Progenitor cell of endocrine pancreas (in vitro differentiated cells): ENCODE measurements at places on chromosomes 7 and 10.

DNA sequence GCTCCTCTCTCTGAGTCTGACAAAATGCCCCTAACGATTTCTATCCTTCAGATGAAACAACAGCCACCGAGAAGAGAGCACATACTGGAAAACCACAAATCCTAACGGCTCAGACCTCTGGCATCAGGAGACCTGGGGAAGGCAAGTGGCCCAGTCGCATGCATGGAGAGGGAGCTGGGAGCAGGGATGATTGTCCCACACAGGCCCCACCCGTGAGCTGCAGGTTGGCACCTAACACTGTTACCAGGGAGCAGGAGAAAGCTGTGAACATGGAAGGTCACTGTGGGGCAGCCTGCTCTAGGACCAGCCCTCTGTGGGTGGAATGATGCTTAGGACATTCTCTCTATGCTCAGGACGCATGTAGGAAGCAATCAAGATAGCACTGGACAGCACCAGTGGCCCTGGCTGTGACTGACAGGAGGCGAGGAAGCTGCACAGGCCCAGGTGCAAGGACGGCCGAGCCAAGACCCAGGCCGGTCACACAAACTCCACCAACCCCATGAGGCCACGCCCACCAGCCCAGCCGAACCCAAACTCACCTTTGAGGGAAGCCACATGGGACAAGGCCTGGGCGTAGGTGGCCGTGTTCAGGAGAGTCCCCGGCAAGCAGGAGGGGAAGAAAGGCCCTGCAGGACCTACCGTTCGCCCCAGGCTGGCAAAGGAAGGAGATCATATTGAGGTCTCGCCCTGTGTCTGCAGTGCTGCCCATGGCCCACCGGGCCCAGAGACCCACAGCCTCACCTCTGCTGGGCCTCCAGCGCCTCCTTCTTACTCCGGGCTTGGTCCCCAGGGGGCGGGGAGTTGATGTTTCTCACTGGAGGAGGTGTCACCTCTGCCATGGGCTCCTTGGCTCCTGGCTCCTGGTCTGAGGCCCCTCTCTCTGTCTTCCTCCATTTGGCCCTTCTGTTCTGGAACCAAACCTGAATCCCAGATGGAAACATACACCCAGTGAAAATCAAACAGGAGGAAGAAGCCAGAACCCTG, 9.7 kb downstream of the DRGX start:
- H3K4me3 ChIP-seq = no peak overlapping the region
- H3K27me3 ChIP-seq = peaks cover 51% of the 10 kb centered on the region
- H3K4me1 ChIP-seq = no peaks in the 10 kb centered on the region
- H3K27ac ChIP-seq = no peak overlapping the region

GRCh38 chr10:18140149-18140956, at the start of gene CACNB2:
Gene CACNB2 (plus strand): TSS chr10:18140424.
- H3K36me3 ChIP-seq = no peaks in the 10 kb centered on the region
- peak within 1 kb of the TSS; percentile 61 for H3K27ac ChIP-seq
- H3K4me3 ChIP-seq = peak within 1 kb of the TSS; percentile 81
- peak; percentile 59 for DNase-seq

- no peak overlapping the region for H3K27ac ChIP-seq
- H3K36me3 ChIP-seq = peaks cover 11% of the 10 kb centered on the region
- no peak for DNase-seq
Measured at GRCh38 chr10:50358411-50358810, 107.1 kb upstream of the ASAH2 start.

GRCh38 chr7:46393142-46393541, 472.1 kb upstream of the IGFBP3 start:
- H3K4me3 ChIP-seq = no peak overlapping the region
- no peaks in the 10 kb centered on the region for H3K27me3 ChIP-seq
- peaks cover 5% of the 10 kb centered on the region for H3K4me1 ChIP-seq
- no peak for DNase-seq

GRCh38 chr7:20383351-20383750, 52.7 kb downstream of the ITGB8 start:
- peaks cover 47% of the 10 kb centered on the region for H3K36me3 ChIP-seq
- no peak overlapping the region for H3K4me3 ChIP-seq
- DNase-seq = no peak
- H3K27ac ChIP-seq = no peak overlapping the region
- H3K27me3 ChIP-seq = no peaks in the 10 kb centered on the region

GRCh38 chr7:17015598-17016031, 133.8 kb upstream of the AGR3 start:
- no peak overlapping the region for H3K27ac ChIP-seq
- no peak for DNase-seq
- no peaks in the 10 kb centered on the region for H3K27me3 ChIP-seq
- H3K4me3 ChIP-seq = no peak overlapping the region
- peaks cover 4% of the 10 kb centered on the region for H3K4me1 ChIP-seq

- H3K4me3 ChIP-seq = no peak overlapping the region
- H3K36me3 ChIP-seq = no peaks in the 10 kb centered on the region
- DNase-seq = no peak
- no peak overlapping the region for H3K27ac ChIP-seq
Measured at GRCh38 chr10:43012578-43012977, 64.3 kb upstream of the RET start.

DNA sequence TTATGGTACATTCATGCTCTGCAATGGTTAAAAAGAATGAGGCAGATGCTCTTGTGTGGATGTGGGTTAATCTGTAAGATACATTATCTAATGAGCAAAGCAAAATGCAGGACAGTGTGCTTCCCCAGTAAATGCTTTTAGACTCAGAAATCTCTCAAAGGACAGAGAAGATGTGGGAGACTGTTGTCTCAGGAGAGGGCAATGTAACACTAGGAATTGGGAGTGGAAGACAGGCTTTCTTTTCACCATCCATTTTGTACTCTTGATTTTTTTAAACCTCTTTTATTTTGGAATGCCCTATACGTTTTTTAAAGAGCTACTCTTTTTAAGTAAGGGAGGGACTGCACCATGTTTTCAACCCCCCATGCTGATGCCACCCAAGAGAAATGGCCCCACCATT, 77.5 kb upstream of the ADAM12 start:
- no peak overlapping the region for H3K4me3 ChIP-seq
- H3K36me3 ChIP-seq = no peaks in the 10 kb centered on the region
- H3K4me1 ChIP-seq = no peaks in the 10 kb centered on the region
- no peak overlapping the region for H3K27ac ChIP-seq

DNA sequence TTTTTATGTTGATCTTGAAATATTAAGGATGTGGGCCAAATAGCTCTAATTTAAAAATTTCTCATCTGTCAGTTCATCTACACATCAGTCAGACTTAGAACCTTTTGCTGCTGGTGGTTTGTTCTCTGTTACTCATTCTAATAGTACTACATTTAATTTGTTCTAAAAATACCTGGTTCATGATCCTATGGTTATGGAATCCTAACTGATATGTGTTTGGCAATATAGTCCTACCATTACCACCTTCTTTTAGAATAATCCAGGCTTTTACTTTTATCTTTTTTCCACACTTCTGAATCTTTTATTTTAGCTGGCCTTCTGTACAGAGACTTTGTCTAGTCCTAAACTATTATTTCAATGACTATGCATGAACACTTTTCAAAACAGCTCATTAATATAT, 116.9 kb downstream of the SVOPL start:
- peaks cover 7% of the 10 kb centered on the region for H3K4me1 ChIP-seq
- H3K27ac ChIP-seq = no peak overlapping the region
- H3K36me3 ChIP-seq = peaks cover 70% of the 10 kb centered on the region
- no peaks in the 10 kb centered on the region for H3K27me3 ChIP-seq
- no peak overlapping the region for H3K4me3 ChIP-seq

GRCh38 chr7:150358433-150358832, 10.2 kb upstream of the REPIN1 start:
- no peak overlapping the region for H3K4me3 ChIP-seq
- peaks cover 14% of the 10 kb centered on the region for H3K27me3 ChIP-seq
- DNase-seq = no peak
- H3K27ac ChIP-seq = no peak overlapping the region

DNA sequence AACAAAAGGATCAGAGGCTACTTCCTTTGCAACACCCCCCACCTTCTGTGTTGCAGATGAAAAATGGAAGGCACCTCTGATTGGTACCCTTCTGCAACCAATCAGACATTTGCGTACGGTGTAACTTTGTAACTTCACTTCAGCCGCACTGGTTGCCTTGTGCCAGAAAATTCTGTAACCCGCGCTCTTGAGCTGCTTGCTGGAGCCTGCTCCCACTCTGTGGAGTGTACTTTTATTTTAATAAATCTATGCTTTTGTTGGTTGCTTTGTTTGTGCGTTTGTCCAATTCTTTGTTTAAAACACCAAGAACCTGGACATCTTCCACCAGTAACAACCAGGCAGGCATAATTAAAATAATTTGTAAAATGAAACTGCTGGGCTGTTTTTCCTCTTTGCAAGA, 31.5 kb upstream of the TAX1BP1 start:
- DNase-seq = no peak
- no peak overlapping the region for H3K4me3 ChIP-seq
- no peaks in the 10 kb centered on the region for H3K4me1 ChIP-seq
- no peaks in the 10 kb centered on the region for H3K36me3 ChIP-seq

- H3K4me3 ChIP-seq = no peak overlapping the region
- H3K36me3 ChIP-seq = no peaks in the 10 kb centered on the region
- no peak overlapping the region for H3K27ac ChIP-seq
Measured at GRCh38 chr7:50205011-50205410, 99.5 kb upstream of the IKZF1 start.

GRCh38 chr7:128221929-128222403, 19.1 kb upstream of the LEP start:
- no peak overlapping the region for H3K4me3 ChIP-seq
- no peaks in the 10 kb centered on the region for H3K36me3 ChIP-seq
- no peaks in the 10 kb centered on the region for H3K4me1 ChIP-seq
- peaks cover 37% of the 10 kb centered on the region for H3K27me3 ChIP-seq

DNA sequence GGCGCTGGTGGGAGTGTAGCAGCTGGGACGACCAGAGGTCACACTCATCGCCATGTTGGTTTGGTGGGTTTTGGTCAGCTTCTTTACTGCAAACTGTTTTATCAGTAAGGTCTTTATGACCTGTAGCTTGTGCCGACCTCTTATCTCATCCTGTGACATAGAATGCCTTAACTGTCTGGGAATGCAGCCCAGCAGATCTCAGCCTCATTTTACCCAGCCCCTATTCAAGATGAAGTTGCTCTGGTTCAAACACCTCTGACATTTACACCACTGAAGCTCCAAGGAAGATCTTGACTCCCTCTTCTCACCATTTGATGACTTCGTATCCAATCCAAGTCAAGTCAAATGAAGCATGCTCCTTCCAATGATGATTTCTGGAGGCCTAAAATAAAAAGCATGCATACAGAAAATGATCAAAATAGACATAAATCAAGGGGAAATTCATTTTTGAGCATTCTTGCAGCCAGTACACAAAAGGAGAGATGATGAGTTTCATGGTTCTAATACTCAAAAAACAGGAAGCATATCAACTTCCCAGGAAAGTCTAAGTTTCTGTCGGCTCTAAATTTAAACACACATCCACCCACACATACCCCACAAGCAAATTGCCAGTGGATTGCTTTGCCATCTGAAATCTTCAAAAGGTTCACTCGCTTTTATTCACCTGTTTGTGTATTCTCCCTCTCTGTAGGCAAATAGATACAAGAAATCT, 2.4 kb upstream of the PSMG3 start:
- no peak for DNase-seq
- peak overlapping the region; percentile 81 for H3K4me3 ChIP-seq
- H3K4me1 ChIP-seq = peaks cover 16% of the 10 kb centered on the region

- no peak for DNase-seq
- peaks cover 9% of the 10 kb centered on the region for H3K4me1 ChIP-seq
- H3K36me3 ChIP-seq = peaks cover 7% of the 10 kb centered on the region
- peak overlapping the region; percentile 80 for H3K27ac ChIP-seq
- no peak overlapping the region for H3K4me3 ChIP-seq
Measured at GRCh38 chr10:103911021-103911459, 6.9 kb downstream of the STN1 start.

- peaks cover 7% of the 10 kb centered on the region for H3K4me1 ChIP-seq
- DNase-seq = no peak
- H3K4me3 ChIP-seq = no peak overlapping the region
- H3K36me3 ChIP-seq = peaks cover 6% of the 10 kb centered on the region
Measured at GRCh38 chr7:91953618-91954017, 13.0 kb downstream of the AKAP9 start.

GRCh38 chr7:50281680-50282445, 22.7 kb upstream of the IKZF1 start:
- H3K4me1 ChIP-seq = no peaks in the 10 kb centered on the region
- H3K4me3 ChIP-seq = no peak overlapping the region
- peaks cover 15% of the 10 kb centered on the region for H3K27me3 ChIP-seq
- H3K36me3 ChIP-seq = no peaks in the 10 kb centered on the region

DNA sequence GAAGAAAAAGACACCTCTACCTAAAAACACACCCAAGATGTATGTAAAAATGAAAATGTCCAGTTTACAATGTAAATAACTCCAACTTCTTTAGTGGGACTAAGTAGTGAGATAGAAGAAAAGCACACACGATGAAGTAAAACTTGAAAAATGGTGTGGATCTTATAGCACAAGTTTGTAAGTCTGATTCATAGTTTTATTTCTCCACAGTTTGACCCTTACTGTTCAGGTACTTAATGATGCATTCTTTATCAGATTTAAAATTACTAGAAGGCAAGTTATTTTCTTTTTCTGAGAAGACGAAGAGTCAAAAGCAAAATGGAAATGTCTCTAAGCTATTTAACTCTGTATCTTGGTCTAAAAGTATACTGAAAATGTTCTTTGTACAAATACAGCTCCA, 6.1 kb downstream of the NAMPT start:
- no peaks in the 10 kb centered on the region for H3K27me3 ChIP-seq
- H3K27ac ChIP-seq = no peak overlapping the region
- no peak for DNase-seq
- peaks cover 3% of the 10 kb centered on the region for H3K36me3 ChIP-seq
- H3K4me3 ChIP-seq = no peak overlapping the region
- H3K4me1 ChIP-seq = peaks cover 2% of the 10 kb centered on the region

- H3K27ac ChIP-seq = no peak overlapping the region
- H3K4me3 ChIP-seq = no peak overlapping the region
- no peak for DNase-seq
Measured at GRCh38 chr10:84581976-84582375, 253.6 kb downstream of the CCSER2 start.

DNA sequence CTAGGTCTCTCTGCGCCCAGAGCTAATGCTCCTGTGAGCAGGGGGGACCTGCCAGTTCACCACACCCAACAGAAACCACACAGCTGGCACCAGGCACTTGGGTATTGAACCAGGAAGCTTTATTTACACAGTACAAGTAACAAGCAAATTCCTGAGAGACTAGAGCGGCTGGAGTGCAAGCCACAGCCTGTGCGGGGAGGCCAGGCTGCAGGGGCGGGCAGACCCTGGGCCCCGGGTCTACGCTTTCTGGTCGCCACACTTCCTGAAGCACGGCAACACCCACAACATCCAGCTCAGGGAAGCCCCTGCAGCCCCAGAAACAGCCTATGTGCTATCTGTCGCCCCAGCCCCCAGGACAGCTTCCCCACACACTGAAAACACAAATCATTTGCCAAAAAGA, 125.0 kb downstream of the FAM53B start:
- H3K4me1 ChIP-seq = peaks cover 5% of the 10 kb centered on the region
- no peak overlapping the region for H3K4me3 ChIP-seq
- no peaks in the 10 kb centered on the region for H3K27me3 ChIP-seq

GRCh38 chr7:90945104-90945787, 319.0 kb upstream of the FZD1 start:
- DNase-seq = no peak
- no peak overlapping the region for H3K4me3 ChIP-seq
- H3K4me1 ChIP-seq = peaks cover 9% of the 10 kb centered on the region
- H3K27me3 ChIP-seq = peaks cover 4% of the 10 kb centered on the region
- H3K27ac ChIP-seq = no peak overlapping the region
